ENCODE measurements at places on chromosomes 7 and 10. TPM values are rescaled to one million over a fixed set of nuclear protein-coding genes. Genes with fewer than 3 reads are reported as not detected.

DBF4 gene
- 30.3 TPM for total RNA-seq

EBF3 gene
- under 0.01 TPM for total RNA-seq

ABCB1 gene
- total RNA-seq = not detected

ZNF107 gene
- 0.86 TPM for total RNA-seq

GRK5 gene
- total RNA-seq = 9.2 TPM

OR2A12 gene
- not detected for total RNA-seq

NYAP1 gene
- total RNA-seq = 1.4 TPM

C10orf67 gene
- total RNA-seq = 0.53 TPM

HOXA13 gene
- total RNA-seq = 18.8 TPM

ENO4 gene
- 0.58 TPM for total RNA-seq

LRRC18 gene
- not detected for total RNA-seq

HOXA3 gene
- 0.18 TPM for total RNA-seq

HGF gene
- total RNA-seq = 167 TPM

CD36 gene
- total RNA-seq = not detected

GPR158 gene
- not detected for total RNA-seq

TRPV5 gene
- total RNA-seq = not detected

ADIRF gene
- total RNA-seq = 35.6 TPM

CALHM3 gene
- total RNA-seq = not detected

AGR2 gene
- total RNA-seq = not detected

Measured in myometrial cell (primary cell).